ENCODE measurements at places on chromosomes 3 and 15.

- peak; percentile 79 for DNase-seq
These were observed 14.9 kb downstream of the LIPH start for GRCh38 chr3:185537369-185537970.

GRCh38 chr3:23756206-23756840 lies 49.4 kb upstream of the UBE2E1 start:
- no peak for DNase-seq

DNA sequence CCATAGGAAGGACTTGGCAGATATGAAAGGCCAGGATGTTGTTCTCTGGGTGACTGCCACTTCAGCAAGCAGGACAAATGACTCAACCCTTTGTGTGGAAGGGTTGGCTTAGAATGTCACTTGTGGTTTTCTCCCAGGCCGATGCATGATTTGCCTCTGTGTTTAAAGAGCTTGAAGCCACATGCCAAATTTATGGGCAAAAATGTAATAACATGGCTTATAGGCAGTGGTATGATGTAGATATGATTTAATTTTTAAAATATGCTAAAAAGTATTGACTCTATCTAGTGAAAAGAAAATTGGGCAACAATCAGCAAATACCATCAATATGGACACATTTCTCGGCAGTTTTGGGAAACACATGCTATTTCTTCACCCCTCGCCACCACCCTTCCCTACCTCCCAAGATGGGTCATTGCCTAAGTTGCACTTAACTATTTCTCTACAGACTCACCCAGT lies 114.6 kb downstream of the CYP19A1 start:
- DNase-seq, result no peak

GRCh38 chr3:143902210-143902609 lies 53.9 kb upstream of the SLC9A9 start:
- no peak for DNase-seq

DNA sequence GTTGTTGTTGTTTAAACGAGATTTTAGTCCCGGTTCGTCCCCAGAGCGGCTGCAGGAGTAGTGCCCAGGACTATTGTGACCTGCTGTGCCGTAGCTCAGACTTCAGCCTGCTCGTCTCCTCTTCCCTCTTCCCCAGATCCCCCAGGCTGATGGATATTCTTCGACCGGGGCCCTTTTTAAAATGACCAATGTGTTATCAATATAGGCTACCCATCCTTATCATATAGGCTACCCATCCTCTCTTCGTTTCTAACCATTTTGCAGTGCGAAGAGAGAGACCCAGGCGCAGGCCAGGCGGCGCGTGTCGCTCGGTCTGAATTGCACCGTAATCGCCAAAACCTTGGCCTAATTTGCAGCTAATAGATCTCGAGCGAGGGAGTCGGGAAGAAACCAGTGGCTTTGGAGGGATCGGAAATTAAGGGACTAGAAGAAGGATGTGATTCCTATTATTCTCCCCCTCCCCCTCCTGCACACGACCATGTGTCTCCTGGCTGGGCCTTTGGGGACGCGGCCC lies 23.0 kb downstream of the NR2F2 start:
- no peak for DNase-seq

DNA sequence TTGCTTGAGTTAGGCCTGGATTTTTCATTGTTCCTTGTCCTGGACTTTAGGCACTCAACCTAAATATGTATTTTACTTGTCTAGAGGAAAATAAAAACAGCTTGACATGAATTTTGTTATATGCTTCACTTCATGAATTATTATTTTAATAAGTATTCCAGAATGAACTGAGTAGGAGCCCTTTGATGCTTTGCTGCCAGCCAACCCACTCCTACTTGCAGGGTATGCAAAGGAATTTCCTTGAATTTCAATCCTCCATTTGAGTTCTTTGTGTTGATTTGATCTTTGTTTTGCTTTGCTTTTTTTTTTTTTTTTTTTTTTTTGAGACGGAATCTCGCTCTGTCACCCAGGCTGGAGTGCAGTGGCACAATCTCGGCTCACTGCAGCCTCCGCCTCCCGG lies 11.6 kb downstream of the ARL6IP5 start:
- DNase-seq, result no peak

Measured in GM06990 (cell line).